ENCODE measurements at places on chromosomes 1 and 21. TPM values are rescaled to one million over a fixed set of nuclear protein-coding genes. Genes with fewer than 3 reads are reported as not detected.

The KRTAP19-2 gene
- not detected for polyA plus RNA-seq

The EFNA4 gene
- polyA plus RNA-seq, result 6.0 TPM

The FCGR1A gene
- polyA plus RNA-seq, result 3.2 TPM

The KRTAP19-1 gene
- not detected for polyA plus RNA-seq

The SGIP1 gene
- polyA plus RNA-seq, result 2.0 TPM

The NPHS2 gene
- not detected for polyA plus RNA-seq

The LCE1B gene
- polyA plus RNA-seq, result not detected

The TSPAN2 gene
- 21.7 TPM for polyA plus RNA-seq

The TSEN15 gene
- 33.7 TPM for polyA plus RNA-seq

The SPRR5 gene
- not detected for polyA plus RNA-seq

The PTPRC gene
- 4.7 TPM for polyA plus RNA-seq

The MPZ gene
- 6.5 TPM for polyA plus RNA-seq

Data from muscle of leg (tissue), 16 donors.